ENCODE measurements at places on chromosomes 16 and 17. TPM values are rescaled to one million over a fixed set of nuclear protein-coding genes. Genes with fewer than 3 reads are reported as not detected.

Gene C16orf96
- 0.66 TPM for total RNA-seq

Gene LGALS9
- total RNA-seq = 68.1 TPM

Gene SOST
- total RNA-seq = not detected

Gene GPRC5B
- total RNA-seq = not detected

Gene CACNG5
- total RNA-seq = not detected

Gene SP2
- total RNA-seq = 32.5 TPM

Gene BMERB1
- total RNA-seq = 11.2 TPM

Gene ANKS3
- 31.9 TPM for total RNA-seq

Gene MT1F
- total RNA-seq = 4.3 TPM

Gene NARF
- total RNA-seq = 103 TPM

Gene C16orf54
- 68.3 TPM for total RNA-seq

Gene RFWD3
- total RNA-seq = 65.0 TPM

Gene RAB26
- total RNA-seq = 0.62 TPM

Gene SOX8
- total RNA-seq = 1.2 TPM

Gene KRT25
- not detected for total RNA-seq

Gene HERPUD1
- total RNA-seq = 1,046 TPM

Gene DHX58
- 39.7 TPM for total RNA-seq

Gene SULT1A2
- total RNA-seq = 0.36 TPM

Gene NOD2
- total RNA-seq = 2.9 TPM

Gene HOXB6
- total RNA-seq = not detected

Gene SEPTIN12
- not detected for total RNA-seq
